Sciatic nerve (tissue), 2 donors: ENCODE measurements at places on chromosomes 2 and 18. TPM values are rescaled to one million over a fixed set of nuclear protein-coding genes. Genes with fewer than 3 reads are reported as not detected.

Gene EML6
- total RNA-seq: 0.89 TPM

Gene CAPN14
- 0.36 TPM for total RNA-seq

Gene SCYGR7
- total RNA-seq: not detected

Gene ST6GAL2
- not detected for total RNA-seq

Gene SUCLG1
- total RNA-seq: 55.4 TPM

Gene GCG
- total RNA-seq: not detected

Gene TTC21B
- total RNA-seq: 36.8 TPM

- DNase-seq: no peak
Observed at GRCh38 chr2:104050656-104051242, 803.2 kb upstream of the POU3F3 start.

DNA sequence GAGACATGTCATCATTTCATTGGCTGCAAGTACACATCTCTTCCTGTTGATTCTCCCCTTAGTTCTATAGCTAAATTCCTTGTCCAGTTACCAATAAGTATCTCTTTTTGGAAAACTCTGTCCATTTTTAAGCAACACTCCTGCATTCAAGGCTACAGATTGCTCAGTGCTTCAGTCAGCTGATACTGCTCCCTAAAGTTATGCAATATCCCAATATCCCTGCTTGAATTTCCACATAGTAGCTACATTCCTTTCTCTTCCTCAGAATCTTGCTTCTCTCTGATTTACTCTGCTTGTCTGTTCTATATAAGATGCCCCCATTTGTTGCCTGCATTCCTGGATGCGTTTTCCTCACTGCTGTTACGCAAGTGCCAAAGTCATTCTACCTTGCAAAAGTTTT is 109.8 kb downstream of the PARD3B start:
- DNase-seq: no peak

GRCh38 chr18:74353169-74353775 is 37.6 kb downstream of the C18orf63 start:
- peak; percentile 74 for DNase-seq

- peak; percentile 67 for DNase-seq
Observed at GRCh38 chr2:72148837-72149555, 1.3 kb upstream of the CYP26B1 start.

DNA sequence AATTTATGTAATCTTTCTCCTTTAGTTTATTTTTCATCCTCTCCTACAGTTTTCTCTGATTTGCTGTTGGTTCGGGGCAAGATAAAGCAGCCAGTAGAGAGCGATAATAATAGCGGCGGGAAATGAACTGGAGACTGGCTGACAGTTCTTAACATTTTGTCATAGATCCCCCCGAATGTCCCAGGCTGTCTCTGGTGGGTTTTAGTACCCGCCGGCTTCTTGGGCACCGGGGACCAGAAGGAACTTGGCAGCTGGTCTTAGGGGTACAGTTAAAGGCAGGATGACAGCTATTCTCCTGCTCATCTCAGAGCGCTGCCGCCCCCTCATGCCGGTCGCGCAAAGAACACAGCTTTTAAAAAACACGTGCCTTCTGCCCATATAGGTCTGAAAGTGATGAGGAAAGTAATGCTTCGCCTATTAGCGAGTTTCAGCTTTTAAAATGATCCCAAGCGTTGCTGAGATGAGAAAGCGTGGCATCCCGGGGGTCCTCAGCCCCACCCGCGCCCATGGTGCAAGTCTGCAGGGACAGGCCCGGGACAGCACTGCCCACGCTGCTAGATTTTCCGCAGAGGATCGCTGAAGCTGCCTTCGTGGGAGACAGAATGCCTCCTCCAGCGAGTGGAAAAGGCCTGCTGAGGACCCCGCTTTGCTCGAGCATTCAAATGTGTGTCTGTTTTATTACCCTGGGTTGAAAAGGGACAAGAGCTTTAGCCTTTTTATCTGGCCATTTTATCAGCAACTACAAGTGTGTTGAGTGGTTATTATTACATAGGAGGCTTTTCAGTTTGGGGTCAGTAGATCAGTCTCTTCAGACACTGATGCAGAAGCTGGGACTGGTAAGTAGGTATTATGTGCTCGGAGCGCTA is 3.8 kb downstream of the ONECUT2 start:
- no peak for DNase-seq

- DNase-seq: peak; percentile 72
Observed at GRCh38 chr2:64359892-64360657, 93.9 kb upstream of the LGALSL start.

GRCh38 chr2:68464651-68465050 is 2.4 kb downstream of the FBXO48 start:
- no peak for DNase-seq

DNA sequence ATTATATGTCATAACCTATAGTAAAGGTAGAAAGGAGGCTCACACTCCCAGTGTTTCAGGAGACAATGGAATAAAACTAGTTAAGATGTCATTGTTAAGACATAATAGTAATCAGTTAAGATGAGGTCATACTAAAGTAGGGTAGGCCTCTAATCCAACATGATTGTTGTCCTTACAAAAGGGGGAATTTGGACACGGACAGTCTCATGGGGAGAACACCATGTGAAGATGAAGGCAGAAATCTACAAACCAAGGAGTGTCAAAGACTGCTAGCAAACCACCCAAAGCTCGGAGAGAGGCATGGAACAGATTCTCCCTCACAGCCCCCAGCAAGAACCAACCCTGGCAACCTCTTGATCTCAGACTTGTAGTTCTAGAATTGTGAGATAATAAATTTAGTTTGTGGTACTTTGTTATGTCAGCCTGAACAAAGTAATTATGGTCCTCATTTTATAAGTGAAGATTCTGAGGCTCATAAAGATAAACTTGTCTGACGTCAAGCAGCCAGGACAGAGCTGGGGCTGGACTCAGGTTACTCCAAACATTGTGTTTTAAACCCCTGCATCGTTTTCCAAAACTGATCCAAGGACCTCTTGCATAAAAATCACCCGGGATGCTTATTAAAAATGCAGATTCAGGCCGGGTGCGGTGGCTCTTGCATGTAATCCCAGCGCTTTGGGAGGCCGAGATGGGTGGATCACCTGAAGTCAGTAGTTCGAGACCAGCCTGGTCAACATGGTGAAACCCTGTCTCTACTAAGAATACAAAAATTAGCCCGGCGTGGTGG is 47.8 kb downstream of the CCDC195 start:
- no peak for DNase-seq

DNA sequence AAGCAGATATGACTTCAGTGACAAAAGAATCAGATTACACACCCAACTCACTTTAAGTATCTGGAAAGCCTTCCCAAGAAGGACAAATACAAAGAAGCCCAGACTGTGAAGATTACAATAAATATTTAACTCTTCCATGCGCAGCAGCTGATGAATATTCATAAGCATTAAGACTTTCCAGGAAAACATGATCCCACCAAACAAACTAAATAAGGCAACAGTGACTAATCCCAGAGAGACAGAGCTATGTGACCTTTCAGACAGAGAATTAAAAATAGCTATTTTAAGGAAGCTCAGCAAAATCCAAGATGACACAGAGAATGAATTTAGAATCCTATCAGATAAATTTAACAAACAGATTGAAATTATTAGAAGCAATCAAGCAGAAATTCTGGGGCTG is 108.2 kb upstream of the UBE2E3 start:
- DNase-seq: no peak

GRCh38 chr18:55982992-55983391 is 395.0 kb upstream of the TCF4 start:
- DNase-seq: no peak

DNA sequence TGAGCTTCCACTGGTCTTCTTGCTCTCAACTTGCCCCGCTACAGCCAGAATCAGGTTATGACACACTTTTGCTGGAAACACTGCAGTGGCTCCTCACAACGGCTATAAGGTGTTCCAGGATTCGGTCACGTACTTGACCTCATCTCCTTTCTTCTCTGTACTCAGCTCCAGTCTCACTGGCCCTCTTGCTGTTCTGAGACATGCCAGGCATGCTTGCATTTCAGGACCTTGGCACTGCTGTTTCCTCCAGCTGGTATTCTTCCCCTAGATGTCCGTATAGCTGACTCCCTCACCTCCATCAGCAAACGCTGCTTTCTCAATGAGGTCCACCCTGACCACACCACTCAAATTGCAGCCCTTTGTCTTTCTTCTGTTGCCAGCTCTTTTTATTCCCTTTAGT is 31.9 kb upstream of the C1GALT1C1L start:
- no peak for DNase-seq

GRCh38 chr2:85468704-85469349 is 50.3 kb downstream of the SH2D6 start:
- DNase-seq: no peak

GRCh38 chr2:96024336-96025193 is 10.2 kb downstream of the GPAT2 start:
- no peak for DNase-seq

DNA sequence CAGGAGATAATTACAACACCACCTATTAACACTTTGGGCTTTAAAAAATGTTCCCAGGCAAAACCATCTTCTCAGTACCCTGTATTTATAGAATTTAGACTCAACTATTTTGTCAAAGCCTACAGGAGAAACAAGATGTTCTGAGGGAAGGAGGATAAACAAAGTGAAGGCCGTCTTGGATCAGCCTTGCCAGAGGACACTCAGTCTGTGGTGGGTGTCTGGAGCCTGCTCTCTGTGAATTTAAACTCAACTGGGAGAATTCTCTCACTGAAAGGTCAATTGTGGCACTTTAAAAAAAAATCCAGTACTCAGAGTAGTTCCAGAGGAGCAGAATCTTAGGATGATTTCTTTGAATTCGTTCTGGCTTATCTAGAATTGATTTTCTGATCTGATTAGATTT is 28.4 kb upstream of the SLC1A4 start:
- DNase-seq: no peak

GRCh38 chr2:170017860-170018532 is 160.0 kb upstream of the MYO3B start:
- no peak for DNase-seq

GRCh38 chr2:135840601-135841000 is 3.6 kb upstream of the LCT start:
- DNase-seq: no peak

GRCh38 chr2:238784671-238785527 is 63.0 kb upstream of the TWIST2 start:
- peak; percentile 87 for DNase-seq

GRCh38 chr18:7096838-7097237 is 20.8 kb downstream of the LAMA1 start:
- no peak for DNase-seq

GRCh38 chr2:200199005-200199404 is 107.5 kb upstream of the SPATS2L start:
- DNase-seq: no peak

DNA sequence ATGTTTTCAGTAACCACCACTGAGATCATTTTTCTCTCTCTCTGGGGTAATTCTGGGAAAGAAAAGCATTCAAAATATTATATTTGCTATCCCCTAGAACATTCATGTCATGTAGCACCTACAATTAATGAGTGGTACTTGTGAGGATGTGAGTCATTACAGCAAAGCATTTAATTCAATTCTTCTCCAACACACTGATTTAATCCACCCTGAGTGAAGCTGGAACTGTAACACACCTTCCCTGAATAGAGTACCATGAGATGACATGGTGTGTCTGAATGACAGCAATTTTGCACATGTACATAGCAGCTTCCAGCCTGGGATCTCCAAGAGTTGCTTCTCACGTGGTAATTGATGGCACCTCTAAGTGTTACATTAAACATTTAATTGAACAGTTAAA is 207.1 kb upstream of the SLC14A2 start:
- DNase-seq: no peak

- DNase-seq: no peak
Observed at GRCh38 chr2:235554385-235554784, 60.5 kb downstream of the AGAP1 start.

DNA sequence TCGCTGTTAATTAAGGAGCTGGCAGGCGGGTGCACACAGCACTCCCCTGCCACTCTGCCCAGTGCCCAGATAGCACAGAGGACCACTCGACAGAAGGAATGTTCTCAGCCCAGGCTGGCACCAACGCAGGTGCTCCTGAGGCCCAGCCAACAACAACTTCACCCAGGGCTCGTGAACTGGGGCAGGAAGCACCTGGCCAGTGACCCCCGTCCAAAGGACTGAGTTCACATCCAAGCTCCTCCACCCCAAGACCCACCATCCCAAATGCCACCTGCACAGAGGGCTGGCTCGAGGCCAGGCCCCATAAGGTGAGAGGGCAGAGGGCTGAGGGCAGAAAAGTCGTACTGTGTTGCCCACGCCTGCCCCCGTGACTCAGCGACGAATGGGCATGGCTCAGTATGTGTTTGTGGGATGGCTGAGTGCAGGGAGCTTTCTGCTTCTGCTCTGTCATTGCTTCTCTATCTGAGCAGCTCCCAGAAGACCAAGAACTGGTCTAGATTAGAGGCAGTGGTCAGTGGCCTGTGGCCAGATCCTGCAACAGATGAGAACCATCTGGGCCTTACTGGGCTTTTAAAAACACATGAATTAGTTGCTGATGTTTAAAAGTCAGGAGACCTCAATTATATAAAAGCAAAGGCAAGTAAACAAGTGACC is 68.4 kb downstream of the POLR1A start:
- peak; percentile 80 for DNase-seq

DNA sequence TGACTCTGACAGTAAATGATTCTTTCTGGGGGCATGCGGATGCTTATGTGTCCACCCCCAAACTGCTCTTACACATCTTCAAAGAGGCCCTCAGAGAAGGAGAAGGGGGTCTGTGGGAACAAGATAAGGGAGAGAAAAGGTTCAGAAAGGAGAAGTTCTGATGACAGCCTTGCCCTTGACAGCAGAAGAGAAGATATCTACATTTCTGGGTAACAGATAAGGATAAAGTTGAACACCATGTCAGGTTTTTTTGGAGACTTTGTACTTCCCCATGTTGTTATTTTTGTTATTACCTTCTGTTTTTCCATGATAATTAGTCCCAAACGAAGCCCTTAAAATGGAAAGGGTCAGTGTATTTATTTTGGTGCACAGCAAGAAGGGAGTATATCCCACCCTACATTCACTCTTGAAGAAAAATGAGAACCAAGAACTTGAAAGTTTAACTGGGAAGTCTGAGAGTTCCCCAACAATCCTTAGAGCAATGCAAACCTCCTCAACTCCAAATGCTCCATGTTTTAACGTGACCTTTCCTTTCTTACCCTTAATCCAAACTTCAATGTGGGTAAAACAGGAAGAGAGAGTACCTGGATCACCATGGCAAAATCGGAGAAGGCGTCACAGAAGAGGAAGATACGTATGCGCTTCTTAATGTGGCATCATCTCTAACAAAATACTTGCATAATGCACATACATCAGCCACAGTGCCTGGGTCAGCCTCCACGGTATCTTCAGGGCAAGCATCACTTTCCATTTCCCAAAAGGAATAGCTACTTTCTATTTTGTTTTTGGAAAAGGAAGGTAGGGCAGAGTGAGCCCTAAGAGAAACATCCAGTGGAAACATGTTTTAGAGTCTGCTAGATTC is 264.6 kb upstream of the STON1 start:
- DNase-seq: no peak

DNA sequence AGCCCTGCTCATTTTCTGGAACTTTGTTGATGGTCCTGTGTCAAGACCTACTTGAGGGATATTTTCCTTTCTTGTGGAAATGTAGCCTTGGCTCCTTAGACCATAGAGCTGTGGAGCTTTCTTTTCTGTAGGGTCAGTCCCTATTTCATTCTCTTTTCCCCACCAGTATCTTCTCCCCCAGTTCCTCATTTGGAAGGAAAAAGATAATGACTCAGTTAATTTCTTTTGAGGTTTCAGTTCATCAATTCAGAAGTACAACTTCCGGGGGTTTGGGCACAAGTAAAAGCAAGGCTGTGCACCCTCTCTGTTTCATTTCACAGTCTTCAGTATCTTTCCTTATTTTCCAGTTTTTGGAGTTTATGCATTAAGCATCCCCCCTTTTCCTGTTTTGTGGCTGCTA is 70.7 kb downstream of the CDC42EP3 start:
- DNase-seq: no peak
